ENCODE measurements at places on chromosomes 16 and 17.

- DNase-seq: no peak
These were observed 288 bp upstream of the KRT34 start for GRCh38 chr17:41382394-41382793.

- DNase-seq: no peak
These were observed 106.9 kb downstream of the SOCS1 start for GRCh38 chr16:11149011-11149616.

DNA sequence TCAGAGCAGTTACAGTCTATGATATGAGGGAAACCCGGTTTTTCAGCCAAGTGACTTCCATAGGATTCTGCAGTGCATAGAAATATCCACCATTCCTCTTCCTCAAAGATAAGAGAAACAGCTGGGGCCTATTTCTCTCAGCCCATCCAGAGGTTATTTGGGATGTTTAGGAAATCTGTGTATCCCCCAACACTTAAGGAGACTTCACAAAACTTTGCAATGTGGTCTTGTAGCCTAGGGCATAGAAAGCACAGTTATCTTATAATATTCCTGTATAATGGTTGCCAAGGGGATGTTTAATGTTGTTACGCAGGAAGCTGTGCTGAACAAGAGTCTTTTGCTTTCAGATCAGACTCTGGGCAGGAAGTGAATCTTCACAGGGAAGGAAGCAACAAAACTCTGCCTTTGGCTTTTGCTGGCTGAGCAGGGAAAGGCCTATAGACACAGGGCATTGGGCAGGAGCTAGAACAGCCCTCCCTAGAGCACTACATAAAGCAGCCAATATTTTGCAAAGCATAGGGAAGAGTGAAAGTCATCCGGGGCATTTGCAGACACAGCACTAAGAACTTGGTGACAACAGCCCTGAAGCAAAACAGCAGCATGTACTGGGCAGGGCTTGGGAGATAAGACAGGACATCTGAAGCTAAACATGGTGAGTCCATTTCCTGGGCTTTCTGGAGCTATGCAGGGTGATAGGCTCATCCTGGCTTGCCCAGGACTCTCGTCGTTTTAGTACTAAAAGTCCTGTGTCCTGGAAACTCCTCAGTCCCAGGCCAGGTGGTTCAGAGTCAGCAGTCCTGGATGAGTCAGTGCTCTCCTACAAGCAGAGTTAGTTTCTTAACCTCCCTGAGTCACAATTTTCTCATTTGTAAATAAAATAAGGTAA is 18.7 kb upstream of the BEAN1 start:
- DNase-seq: peak; percentile 53

DNA sequence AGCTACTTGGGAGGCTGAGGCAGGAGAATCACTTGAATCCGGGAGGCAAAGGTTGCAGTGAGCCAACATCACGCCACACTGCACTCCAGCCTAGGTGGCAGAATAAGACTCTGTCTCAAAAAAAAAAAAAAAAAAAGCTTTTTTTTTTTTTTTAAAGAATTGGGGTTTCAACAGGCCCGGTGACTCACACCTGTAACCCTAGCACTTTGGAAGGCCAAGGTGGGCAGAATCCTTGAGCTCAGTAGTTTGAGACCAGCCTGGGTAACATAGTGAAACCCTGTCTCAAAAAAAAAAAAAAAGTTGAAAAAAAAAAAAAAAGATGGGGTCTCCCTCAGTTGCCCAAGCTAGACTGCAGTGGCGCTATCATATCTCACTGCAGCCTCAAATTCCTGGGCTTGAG is 6.6 kb upstream of the HEXIM2 start:
- DNase-seq: no peak

GRCh38 chr17:35715416-35715815 is 16.0 kb upstream of the RASL10B start:
- DNase-seq: no peak

DNA sequence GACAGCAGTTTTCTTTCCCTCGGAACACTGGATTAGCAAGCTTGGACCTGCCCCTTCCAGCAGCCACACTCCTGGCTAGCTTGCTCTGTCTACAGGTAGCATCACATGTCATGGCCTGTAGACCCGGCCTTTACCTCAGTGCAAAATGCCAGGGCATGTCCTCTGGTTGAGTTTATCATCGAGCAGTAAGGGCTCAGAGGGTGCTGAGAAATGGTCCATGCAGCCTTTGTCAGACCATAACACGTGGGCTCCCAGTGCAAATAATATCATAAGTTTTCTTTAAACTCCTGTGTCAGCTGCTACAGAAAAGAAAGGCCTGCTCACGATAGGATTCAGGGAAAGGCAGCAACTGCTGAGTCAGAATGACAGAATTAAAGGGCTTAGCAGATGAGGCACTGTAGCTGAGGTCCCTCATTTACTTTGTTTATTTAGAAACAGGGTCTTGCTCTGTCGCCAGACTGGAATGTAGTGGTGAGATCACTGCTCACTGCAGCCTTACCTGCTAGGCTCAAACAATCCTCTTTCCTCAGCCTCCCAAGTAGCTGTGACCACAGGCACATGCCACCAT is 8.0 kb upstream of the GNA13 start:
- DNase-seq: peak; percentile 88

- DNase-seq: peak; percentile 29
These were observed 180.4 kb downstream of the IRF8 start for GRCh38 chr16:86079255-86079885.

DNA sequence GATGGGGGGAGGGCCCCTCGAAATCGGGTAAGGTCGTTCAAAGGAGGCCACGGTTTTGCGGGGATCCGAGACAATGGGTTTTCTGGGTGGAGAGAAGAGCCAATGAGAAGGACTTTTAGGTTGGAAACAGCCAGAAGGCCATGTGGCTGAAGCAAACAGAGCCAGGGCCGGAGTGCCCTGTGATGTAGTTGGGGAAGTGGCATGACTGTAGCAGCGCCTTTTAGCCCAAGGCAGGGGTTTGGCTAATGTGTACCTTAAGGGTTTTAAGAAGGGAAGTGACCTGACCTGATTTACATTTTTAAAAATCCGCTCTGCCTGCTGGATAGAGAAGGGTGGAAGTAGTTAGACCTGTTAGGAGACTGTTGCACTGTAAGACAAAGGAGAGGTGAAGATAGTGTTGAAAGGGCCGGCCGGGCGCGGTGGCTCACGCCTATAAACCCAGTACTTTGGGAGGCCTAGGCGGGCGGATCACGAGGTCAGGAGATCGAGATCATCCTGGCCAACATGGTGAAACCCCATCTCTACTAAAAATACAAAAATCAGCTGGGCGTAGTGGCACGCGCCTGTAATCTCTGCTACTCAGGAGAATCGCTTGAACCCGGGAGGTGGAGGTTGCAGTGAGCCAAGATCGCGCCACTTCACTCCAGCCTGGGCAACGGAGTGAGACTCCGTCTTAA is 1.0 kb downstream of the LYRM1 start:
- DNase-seq: no peak

DNA sequence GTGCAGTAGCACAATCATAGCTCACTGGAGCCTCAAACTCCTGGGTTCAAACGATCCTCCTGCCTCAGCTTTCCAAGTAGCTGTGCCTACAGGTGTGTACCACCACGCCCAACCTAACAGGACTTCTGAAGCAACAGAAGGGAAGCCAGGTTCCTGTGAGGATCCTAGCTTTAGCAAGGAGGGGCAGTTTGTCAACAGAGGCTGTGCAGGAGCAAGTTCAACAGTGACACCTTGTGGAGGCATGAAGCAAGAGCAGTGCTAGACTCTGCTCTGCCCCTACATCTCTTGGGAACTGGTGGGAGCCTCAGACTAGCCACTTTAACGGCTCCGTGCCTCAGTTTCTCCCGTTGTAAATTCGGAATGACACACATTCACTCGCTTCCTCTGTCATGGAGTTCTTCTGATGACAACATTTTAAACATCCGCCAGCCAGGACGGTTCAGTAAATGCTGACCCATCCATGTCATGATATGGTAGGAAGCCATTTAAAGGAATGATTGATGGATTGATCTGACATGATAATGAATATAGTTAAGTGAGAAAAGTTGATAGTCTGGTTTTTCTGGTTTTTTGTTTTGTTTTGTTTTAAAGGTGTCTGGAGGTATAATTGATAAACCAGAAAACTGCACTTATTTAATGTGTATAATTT is 218.7 kb downstream of the MRTFB start:
- no peak for DNase-seq

GRCh38 chr17:49434821-49435670 is 20.4 kb upstream of the PHB1 start:
- DNase-seq: peak; percentile 69

DNA sequence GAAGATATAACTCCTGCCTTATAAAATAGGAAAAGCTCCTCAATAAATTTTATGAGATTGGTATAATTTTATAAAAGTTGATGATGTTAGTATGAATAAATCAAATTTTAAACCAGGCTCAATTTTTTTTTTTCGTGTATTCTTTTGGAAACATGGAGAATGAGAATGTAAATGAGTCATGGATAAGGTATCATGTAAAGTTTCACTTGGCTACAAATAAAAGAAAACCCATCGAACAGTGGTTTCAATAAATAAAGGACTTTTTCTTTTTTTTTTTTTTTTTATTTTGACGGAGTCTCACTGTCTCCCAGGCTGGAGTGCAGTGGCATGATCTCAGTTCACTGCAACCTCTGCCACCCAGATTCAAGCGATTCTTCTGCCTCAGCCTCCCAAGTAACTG is 67.3 kb downstream of the PHKB start:
- DNase-seq: no peak

- DNase-seq: no peak
These were observed 78.4 kb downstream of the ARHGAP44 start for GRCh38 chr17:12867726-12868125.

GRCh38 chr17:27457731-27458523 is 1.7 kb downstream of the KSR1 start:
- no peak for DNase-seq

- no peak for DNase-seq
These were observed 5.0 kb downstream of the CORO6 start for GRCh38 chr17:29617481-29618271.

DNA sequence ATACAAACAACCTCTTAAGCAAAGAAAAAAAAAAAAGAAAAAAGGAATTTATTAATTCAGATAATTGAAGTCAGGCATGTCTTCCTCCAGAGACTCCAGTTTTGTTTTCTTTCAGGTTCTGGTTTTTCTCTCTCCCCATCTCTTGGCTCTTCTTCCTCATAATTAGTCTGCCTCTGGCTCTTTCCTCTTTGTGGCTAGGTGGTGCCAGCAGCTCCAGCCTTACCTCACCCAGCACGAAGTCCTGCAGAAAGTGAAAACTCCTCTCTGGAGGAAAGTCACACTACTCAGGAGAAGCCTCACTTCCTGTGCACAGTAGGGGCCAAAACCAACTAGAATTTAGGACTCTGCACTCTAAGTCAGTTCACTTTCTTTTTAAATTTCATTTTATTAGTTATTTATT is 10.3 kb upstream of the NFAT5 start:
- DNase-seq: no peak

DNA sequence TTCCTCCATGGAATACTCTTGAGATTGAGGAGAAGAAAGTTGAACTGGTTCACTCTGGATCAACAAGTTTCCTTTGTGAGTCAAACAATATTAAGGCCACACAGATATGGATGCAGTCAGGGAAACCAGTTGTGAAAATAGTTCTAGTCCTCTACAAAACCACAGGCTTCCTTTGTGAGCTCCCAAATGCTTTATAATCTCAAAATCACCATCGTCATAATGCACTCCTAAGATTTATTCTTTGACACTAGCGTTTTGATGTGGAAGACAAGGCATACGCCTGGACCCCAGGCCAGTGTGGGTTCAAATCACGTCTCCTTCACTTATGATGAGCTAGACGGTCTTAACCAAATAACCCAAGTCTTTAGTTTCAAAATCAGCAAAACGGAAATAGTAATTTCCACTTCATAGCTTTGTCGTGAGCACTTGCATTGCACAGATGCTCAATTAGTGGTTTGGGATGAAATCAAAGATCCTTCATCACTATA is 142.6 kb downstream of the STX8 start:
- no peak for DNase-seq

- no peak for DNase-seq
These were observed 3.6 kb downstream of the LRRC59 start for GRCh38 chr17:50393700-50394099.

DNA sequence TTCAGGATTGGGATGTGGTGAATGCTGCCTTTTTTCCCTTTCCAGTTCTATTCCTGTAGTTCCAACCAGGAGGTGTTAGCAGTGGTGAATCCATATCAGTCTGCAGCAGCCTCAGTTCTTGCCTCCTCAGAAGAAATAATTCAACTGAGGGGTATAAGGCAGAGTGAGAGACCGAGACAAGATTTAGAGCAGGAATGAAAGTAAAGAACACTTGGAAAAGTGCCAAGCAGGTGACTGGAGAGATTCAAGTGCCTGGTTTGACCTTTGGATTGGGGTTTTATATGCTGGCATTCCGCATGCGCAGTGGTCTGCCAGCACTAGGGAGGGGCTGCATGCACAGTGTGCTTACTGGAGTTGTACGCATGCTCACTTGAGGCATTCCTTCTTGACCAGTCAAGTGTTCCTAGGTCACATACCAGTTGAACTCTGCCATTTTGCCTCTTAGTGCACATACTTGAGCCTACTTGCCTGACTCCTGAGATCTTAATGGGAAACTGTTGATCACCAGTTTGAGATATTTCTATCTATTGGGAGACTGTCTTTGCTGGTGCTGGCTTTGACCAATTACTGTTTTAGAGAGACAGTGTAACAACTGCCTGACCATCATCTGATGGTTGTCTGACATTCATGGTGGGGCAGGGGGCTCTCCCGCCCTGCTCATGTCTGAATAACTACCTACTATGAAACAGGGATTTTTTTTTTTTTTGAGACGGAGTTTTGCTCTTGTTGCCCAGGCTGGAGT is 680 bp upstream of the CCL15 start:
- DNase-seq: no peak
